ENCODE measurements at places on chromosomes 11 and 22.

DNA sequence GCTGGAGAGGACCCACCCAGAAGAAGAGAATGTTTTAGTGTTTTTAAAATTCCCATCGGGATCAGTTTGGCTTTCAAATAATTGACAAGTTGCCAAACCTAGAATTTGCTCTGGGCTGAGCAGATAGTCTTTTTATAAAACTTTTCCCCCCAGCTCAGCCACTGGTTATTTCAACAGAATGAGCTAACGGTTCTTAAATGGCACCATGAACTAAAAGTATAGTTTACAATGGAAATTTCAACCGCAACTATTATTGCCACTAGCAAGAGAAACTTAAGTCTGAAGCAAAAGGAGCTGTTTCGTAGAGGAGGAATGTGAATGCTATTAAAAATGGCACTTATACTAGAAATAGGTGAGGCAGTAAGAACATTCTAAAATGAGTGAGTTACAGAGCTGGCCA lies 3.4 kb downstream of the DKK3 start:
- H3K36me3 ChIP-seq: peaks cover 3% of the 10 kb centered on the region
- H3K27me3 ChIP-seq: no peaks in the 10 kb centered on the region
- no peak overlapping the region for H3K27ac ChIP-seq
- DNase-seq: no peak

DNA sequence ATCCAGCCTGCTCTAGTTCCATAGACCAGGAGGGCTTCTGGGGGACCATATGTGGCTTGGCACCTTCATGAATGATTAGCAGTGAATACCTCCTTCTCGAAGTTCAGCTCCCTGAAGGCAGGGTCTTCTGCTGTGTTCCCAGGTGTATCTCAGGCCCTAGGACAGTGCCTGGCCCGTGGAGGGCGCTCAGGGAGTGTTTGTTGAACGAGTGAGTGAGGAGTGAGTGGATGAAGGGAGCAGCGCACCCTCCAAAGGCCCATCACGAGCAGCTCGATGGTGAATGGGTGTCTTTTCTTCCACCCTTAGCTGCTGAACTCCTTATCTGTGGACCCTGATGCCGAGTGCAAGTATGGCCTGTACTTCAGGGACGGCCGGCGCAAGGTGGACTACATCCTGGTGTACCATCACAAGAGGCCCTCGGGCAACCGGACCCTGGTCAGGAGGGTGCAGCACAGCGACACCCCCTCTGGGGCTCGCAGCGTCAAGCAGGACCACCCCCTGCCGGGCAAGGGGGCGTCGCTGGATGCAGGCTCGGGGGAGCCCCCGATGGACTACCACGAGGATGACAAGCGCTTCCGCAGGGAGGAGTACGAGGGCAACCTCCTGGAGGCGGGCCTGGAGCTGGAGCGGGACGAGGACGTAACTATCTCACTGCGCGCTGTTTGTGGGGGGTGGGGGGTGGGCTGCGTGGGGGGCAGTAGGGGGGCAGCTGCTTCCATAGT lies 9.5 kb downstream of the ANO1 start:
- no peaks in the 10 kb centered on the region for H3K27me3 ChIP-seq
- DNase-seq: peak; percentile 75
- H3K4me3 ChIP-seq: no peak overlapping the region
- H3K4me1 ChIP-seq: no peaks in the 10 kb centered on the region
- no peaks in the 10 kb centered on the region for H3K36me3 ChIP-seq
- no peak overlapping the region for H3K27ac ChIP-seq

DNA sequence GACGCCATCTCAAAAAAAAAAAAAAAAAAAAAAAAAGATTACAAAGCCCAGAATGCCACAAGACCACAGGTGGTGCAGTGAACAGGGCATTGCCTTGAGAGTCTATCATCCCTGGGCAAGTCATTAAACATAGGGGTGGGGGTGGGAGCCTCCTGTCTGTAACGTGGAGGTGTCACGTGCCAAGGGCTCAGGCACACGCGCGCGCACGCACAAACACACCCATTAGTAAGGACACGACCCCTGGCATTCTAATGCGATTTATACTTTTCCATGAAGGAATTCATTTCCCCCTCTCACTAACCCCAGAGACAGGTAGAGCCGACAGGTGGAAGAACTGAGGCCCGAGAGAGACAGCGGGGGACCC lies 5.8 kb upstream of the GCAT start:
- H3K27me3 ChIP-seq: peaks cover 28% of the 10 kb centered on the region
- peak overlapping the region; percentile 91 for H3K4me3 ChIP-seq
- no peak for DNase-seq
- H3K36me3 ChIP-seq: no peaks in the 10 kb centered on the region
- H3K27ac ChIP-seq: no peak overlapping the region
- peaks cover 16% of the 10 kb centered on the region for H3K4me1 ChIP-seq

DNA sequence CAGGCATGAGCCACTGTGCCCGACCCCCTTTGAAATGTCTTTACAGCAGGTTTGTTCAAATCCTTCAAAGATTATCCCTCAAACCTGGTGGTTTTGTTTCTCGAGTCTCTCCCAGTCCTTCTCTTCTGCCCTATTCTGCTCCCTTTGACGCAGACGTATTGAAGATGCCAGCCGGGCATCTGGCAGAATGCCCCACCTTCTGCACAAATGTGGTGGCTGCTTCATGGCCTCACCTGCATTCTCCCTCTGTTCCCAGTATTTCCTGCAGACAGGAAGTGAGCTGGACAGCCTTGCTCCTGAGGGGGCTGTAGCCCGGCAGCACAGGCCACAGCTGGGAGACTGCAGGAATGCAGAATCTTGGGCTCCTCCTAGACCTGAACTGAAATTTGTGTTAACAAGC lies 4.8 kb upstream of the NAP1L4 start:
- no peak for DNase-seq
- H3K27ac ChIP-seq: no peak overlapping the region
- no peaks in the 10 kb centered on the region for H3K27me3 ChIP-seq
- H3K36me3 ChIP-seq: peaks cover 16% of the 10 kb centered on the region
- no peak overlapping the region for H3K4me3 ChIP-seq

GRCh38 chr11:10322401-10322800 lies 17.5 kb downstream of the ADM start:
- H3K4me1 ChIP-seq: peaks cover 21% of the 10 kb centered on the region
- H3K4me3 ChIP-seq: no peak overlapping the region
- no peak for DNase-seq
- H3K27me3 ChIP-seq: no peaks in the 10 kb centered on the region
- no peak overlapping the region for H3K27ac ChIP-seq
- no peaks in the 10 kb centered on the region for H3K36me3 ChIP-seq

GRCh38 chr22:32565002-32565339 lies 90.4 kb downstream of the FBXO7 start:
- H3K36me3 ChIP-seq: no peaks in the 10 kb centered on the region
- no peak overlapping the region for H3K27ac ChIP-seq
- H3K4me3 ChIP-seq: no peak overlapping the region

GRCh38 chr11:12560861-12561260 lies 113.4 kb upstream of the TEAD1 start:
- no peaks in the 10 kb centered on the region for H3K36me3 ChIP-seq
- no peak overlapping the region for H3K27ac ChIP-seq
- peaks cover 6% of the 10 kb centered on the region for H3K4me1 ChIP-seq
- H3K27me3 ChIP-seq: no peaks in the 10 kb centered on the region
- no peak for DNase-seq

DNA sequence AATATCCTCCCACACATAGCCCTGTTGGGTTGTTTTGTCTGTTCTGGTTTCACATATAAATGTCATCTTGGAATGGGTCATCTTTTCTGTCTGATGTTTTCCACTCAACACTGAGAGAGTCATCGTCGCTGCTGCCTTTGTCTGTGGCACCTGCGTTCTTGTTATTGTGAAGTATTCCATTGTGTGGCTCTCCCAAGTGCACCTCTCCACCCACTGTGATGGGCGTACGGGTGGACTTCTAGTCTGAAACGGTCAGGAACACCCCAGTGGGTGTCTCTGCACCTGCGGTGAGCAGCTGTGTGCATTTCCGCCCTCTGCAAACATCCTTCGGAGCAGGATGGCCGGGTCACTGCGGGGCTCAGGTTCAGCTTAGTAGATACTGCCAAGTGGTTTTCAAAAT lies 34.5 kb upstream of the RTL6 start:
- no peak for DNase-seq
- H3K4me3 ChIP-seq: no peak overlapping the region
- no peaks in the 10 kb centered on the region for H3K4me1 ChIP-seq
